Myometrial cell (primary cell): ENCODE measurements at places on chromosomes 11 and 22. TPM values are rescaled to one million over a fixed set of nuclear protein-coding genes. Genes with fewer than 3 reads are reported as not detected.

NCR3LG1 gene
- total RNA-seq = 4.0 and 4.8 TPM in 2 replicates

BLID gene
- total RNA-seq = not detected in 2 replicates

C2CD2L gene
- total RNA-seq = 5.8 and 7.8 TPM in 2 replicates

GLYATL1B gene
- total RNA-seq = not detected in 2 replicates

SCARF2 gene
- 25.9 and 26.8 TPM in 2 replicates for total RNA-seq

HTR3B gene
- total RNA-seq = not detected in 2 replicates

GALNT18 gene
- 0.86 and 1.1 TPM in 2 replicates for total RNA-seq

TTC17 gene
- 22.5 and 25.7 TPM in 2 replicates for total RNA-seq
